ENCODE measurements at places on chromosomes 16 and 17.
A peak's percentile ranks its signal among the peaks of the same experiment; 100 is the strongest.

DNA sequence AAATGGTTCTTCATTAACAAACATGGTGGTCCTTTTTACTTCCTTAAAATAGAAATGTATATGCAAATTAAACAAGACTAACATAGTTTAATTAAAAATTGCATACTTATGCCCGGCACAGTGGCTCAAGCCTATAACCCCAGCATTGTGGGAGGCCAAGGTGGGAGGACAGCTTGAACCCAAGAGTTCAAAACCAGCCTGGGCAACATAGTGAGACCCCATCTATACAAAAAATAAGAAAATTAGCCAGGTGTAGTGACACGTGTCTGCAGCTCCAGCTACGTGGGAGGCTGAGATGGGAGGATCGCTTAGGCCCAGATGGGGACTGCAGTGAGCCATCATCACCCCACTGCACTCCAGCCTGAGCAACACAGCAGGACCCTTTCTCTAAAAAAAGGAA lies 18.4 kb downstream of the CDC27 start:
- no peak for DNase-seq

DNA sequence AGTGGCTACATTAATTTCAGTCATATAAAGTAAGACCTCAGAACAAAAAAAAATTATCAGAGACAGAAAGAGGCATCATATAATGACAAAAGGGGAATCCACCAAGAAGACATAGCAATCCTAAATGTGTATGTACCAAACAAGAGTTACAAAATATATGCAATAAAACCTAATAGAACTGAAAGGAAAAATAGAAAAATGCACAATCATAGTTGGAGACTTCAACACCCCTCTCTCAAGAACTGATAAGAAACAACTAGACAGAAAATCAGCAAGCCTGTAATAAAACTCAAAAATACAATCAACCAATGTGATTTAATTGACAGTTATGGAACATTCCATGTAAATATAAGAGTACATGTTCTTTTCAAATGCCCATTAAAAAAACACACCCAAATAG lies 61.3 kb upstream of the C16orf82 start:
- DNase-seq, result no peak

GRCh38 chr17:43713494-43714162 lies 45.0 kb downstream of the SOST start:
- peak; percentile 26 for DNase-seq

GRCh38 chr17:49575679-49576087 lies at the start of gene NXPH3:
Gene NXPH3, plus strand, starts transcription at chr17:49575871. Its CDS starts 349 bp downstream, at chr17:49576220.
- DNase-seq, result peak; percentile 62

GRCh38 chr16:84103678-84104077 lies 13.1 kb downstream of the MBTPS1 start:
- DNase-seq, result no peak

DNA sequence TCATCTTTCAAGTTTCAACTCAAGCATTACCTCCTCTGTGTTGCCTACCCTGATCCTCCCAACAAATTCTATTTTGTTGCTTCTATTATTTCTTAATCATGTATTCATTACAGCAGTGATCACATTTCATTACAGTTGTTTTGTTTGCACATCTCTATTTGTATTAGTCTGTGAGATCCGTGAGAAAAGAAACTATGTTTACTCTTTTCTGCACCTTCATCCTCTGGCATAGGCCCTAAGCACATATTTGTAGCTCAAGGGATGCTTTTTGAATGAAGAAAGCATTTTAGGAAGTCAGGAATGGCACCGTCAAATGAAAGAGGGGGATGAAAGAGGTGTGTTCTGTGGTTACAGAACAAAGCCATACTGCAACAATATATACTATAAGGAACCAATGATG lies 110.5 kb downstream of the SHISA6 start:
- DNase-seq, result no peak

DNA sequence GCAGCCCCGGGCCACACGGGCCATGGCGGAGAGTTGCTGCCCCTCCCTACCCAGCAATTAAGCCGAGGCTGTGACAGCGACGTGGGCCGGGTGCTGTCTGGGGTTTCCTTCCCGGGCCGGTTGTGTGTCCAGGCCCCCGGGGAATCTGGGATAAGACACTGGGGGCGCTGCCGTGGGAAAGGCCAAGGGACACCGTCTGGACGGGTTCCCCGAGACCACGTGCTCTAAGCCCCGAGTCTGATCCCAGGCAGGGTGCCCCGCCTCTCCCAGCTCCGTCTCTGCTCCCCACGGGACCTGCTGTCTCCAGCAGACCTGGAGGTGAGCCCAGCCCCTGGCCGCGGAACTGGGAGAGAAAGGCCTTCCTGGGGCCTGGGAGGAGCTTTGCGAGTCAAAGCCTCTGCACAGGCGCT lies 92.2 kb downstream of the IRX3 start:
- peak; percentile 28 for DNase-seq

DNA sequence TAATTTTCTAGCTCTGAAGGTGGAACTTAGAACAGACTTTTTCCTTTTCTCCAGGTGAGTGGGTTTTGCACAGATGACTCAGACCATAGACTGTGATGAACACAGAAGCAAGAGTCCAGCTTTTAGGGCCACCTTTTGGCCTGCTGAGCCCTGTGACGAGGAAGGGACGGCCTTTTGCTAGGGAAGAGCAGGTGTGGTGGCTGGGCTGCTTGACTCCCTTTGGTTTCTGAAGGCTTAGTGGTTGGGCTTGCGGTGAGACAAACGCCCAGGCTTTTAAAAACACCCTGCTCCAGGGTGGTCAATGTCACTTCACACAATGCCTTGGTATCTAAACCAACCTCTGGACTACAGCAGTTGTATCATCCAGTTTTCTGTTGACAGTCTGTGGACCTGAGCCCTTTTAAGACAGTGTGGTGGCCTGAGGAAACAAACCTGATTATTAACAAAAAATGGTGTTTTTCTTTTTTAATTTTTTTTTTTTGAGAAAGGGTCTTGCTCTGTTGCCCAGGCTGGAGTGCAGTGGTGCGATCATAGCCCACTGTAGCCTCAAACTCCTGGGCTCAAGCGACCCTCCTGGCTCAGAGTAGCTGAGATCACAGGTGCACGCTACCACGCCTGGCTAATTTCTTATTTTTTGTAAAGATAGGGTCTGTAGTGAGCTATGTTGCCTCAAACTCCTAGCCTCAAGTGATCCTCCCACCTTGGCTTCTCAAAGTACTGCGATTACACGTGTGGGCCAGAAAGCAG lies 134.0 kb downstream of the SNX29 start:
- DNase-seq, result no peak

GRCh38 chr17:65896889-65897288 lies 295.0 kb downstream of the CEP112 start:
- no peak for DNase-seq

GRCh38 chr16:2142942-2143877 lies 5.2 kb upstream of the RAB26 start:
- DNase-seq, result no peak

- no peak for DNase-seq
Observed at GRCh38 chr16:19137201-19138128, 23.7 kb downstream of the ITPRIPL2 start.

GRCh38 chr17:5123343-5124124 lies 7.7 kb downstream of the USP6 start:
- peak; percentile 20 for DNase-seq

- DNase-seq, result no peak
Observed at GRCh38 chr17:55432358-55433028, 10.9 kb upstream of the MMD start.

DNA sequence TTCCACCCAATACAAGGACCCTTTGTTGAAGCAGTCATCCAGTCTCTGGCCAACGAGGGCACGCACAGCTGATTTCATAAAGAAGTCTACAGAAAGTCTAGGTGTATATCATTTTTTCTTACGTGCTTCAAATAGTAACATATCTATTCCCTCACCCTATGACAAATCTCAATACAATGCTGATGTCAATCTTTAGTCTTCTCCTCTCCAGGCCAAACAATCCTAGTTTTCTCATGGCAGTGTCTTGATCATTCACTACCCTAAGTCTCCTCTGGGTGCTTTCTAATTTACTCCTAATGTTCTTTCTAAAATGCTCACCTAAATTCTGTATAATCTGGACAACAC lies 92.6 kb downstream of the CACNG1 start:
- DNase-seq, result no peak

- no peak for DNase-seq
Observed at GRCh38 chr17:2634361-2634960, 41.0 kb downstream of the PAFAH1B1 start.

- peak; percentile 81 for DNase-seq
Observed at GRCh38 chr17:4565209-4566141, 5.1 kb upstream of the GGT6 start.

GRCh38 chr17:600576-601243 lies 113.9 kb downstream of the VPS53 start:
- no peak for DNase-seq

DNA sequence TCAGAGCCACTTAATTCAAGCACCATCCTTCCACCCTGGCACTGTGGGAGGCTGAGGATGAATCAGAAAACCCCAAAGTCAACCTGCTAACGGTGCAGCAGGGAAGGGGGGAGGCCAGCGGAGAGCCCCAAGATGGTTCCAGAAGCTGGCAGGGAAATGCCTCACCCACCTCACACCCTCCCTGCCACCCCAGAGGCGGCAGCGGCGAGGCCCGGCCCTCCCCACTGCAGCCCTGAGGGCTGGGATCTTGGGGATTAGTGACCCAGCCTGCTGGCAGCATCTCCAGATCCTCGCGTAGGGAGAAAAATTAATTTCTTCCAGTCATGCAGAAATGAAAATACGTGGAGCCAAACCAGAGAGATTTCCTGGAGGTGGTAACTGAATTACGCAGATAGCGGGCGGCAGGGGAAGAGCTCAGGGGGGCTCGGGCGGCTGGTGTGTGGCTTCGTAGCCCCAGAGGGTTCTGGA lies 38.2 kb downstream of the CBFA2T3 start:
- DNase-seq, result no peak

DNA sequence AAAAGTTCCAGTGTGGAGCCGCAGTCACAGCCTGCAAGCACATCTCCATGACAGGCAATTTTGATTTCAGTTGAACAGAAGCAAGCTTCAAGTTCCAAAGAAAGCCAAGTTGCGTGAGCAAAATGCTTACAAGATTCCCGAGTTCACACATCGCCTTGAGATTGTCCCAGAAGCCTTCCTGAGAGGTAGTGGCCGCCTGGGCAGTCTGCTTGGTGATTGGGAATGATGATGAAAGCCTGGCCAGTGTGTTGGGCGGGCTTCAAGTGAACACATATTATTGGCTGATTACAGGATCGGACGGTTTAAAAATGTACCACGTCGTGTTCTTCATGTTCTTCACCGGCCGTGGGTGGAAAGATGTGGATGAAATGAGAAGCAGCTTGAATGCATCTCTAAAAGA lies 185.5 kb downstream of the FOXL1 start:
- no peak for DNase-seq

- no peak for DNase-seq
Observed at GRCh38 chr16:24073321-24073720, 182.8 kb upstream of the CACNG3 start.

Measured in left colon (tissue), 2 donors.